ENCODE measurements at places on chromosomes 12 and 14.

DNA sequence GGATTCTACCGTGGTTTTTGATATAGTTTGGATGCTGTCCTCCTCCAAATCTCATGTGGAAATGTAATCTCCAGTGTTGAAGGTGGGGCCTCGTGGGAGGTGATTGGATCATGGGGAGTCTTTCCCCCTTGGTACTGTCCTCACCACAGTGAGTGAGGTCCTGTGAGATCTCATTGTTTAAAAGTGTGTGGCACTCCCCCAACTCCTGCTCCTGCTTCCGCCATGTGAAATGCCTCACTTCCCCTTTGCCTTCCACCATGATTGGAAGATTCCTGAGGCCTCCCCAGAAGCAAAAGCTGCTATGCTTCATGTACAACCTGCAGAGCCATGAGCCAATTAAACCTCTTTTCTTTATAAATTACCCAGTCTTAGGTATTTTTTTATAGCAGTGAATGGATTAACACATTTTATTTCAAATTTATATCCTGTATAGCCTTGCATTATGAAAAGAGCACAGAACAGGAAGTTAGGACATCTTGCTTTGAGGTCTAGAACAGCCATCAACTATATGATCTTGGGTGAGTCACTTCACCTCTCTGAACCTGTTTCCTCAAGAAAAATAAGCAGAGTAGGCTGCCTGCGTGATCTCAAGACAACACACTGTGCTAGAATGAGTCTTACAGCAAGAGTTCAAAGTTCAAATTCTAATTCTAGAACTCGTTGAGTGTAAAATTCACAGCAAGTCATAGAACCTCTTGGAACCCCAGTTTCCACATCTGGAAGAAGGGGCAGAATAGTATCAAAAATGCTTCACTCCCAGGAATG lies 160.9 kb upstream of the EEA1 start:
- DNase-seq: no peak

DNA sequence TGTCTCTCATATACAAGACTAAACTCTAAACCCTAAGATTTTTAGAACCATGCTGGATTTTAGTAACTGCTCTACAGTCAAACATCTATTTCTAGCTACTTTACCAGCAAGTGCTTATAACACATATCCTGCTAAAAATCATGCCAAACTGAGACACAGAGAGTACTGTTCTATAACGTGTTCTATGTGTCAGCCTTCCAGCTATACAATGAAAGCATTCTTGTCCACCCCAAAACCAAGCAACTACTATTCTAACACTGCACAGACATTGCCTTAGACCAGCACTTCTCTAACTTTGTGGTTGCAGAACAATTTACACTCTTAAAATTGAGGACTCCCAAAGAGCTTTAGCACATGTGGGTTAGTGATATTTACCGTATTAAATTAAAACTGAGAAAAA lies 85.7 kb downstream of the SPPL3 start:
- DNase-seq: no peak

- peak; percentile 49 for DNase-seq
These were observed 14.3 kb upstream of the ARMH4 start for GRCh38 chr14:58166005-58166983.

DNA sequence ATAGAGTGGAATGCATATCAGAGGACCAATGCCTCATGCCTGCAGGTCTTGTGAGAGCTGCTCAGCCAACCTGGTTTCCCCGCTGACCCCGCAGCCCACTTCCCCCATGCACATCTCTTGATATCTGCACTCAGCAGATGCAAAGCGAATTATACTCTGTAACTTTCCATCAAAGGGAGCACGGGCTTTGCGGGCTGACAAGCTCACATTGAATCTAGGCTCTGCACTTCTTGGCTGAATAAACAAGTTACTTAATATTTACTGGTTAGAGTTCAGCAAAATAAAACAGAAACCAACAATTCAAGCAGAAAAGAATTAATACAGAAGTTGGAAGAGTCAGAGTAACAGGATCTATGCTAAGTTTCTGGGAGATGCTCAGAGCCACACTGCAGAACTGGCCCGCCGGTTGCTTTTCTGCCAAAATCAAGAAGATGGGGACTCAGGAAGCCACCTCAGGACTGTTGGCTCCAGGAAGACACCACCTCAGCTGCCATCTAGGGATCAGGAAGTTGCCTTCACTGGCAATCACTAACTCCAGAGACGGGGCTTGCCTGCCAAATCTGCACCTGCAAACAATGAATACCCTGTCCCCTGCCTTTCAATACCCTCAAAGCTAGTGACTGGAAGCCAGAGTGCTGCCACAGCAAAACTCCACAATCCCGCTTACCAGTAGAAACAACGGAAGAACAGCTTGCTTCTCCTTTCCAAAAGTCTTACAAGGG lies 46.5 kb downstream of the NR1H4 start:
- no peak for DNase-seq

DNA sequence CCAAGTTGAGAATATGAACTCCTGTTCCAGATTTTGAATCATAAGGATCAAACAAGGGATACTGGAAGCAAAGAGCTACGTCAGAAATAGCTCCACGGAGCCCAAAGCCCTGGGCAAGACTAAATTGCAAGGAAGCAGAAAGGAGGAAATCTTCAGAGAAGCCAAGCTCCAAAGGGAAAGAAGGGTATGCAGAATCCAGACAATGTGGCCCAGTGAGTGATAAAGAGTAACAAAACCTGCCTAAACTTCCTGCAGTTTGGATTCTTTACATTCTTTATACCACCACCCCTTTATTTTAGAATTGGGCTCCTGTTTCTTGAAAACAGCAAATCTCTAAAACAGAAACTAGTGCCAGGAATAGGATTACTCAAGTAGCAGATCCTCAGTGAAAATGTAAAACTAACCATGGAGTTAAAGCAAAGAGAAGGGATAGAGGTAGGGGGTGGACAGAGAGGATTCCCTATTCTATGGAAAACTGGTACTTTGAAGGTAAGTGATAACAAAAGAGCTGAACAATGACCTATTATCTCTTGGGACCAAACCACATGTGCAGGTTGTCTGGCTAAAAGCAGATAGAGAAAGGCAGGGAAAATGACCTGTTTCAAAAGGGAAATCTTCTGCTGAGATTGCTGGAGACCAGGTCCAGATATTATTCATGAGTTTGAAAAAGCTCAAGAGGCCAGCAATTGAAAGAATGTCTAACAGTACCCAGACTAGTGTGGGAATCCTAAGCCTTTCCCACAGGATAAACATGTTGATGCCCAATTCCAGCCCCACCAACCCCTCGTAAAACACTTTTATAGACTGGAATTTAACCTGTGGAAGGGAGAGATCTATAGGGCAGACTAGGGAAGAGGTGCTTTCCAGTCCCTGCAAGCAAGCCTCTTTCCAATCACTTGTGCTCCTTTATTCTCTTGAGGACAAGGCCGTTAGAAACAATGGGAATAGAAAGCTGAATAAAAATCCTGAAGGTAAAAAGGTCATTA lies 24.5 kb downstream of the MBIP start:
- no peak for DNase-seq

DNA sequence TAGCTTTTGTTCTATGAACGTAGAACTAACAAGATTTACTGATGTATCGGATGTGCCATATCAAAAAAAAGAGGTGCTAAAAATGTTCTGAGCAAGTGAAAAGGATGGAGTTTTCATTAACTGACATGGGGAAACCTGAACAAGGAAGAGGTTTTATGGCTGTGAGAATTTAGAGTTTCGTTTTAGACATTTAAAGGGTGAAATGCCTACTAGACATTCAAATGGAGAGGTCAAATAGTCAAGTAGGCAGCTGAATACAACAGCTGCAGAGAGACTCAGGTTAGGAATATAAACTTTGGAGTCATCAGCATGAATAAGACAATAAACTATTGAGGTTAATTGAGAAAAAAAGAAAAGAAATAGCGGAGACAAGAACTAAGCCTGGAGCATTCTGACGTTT lies 364.9 kb upstream of the GARIN6 start:
- DNase-seq: no peak

DNA sequence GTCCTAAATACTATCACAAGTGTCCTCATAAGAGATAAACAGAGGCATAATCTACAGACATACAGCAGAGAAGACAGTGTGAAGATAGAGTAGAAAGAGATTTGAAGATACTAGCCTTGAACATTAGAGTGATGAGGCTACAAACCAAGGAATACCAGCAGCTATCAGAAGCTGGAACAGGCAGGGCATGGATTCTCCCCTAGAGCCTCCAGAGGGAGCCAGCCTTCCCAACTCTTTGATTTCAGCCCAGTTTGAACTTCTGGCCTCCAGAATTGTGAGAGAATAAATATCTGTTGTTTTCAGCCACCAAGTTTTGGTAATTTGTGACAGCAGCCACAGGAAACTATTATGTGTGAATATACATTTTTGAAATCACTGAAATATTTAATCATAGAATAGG lies 47.2 kb downstream of the CCDC91 start:
- DNase-seq: peak; percentile 20

All from NT2/D1 (cell line).